ENCODE measurements at places on chromosomes 3 and 15.

DNA sequence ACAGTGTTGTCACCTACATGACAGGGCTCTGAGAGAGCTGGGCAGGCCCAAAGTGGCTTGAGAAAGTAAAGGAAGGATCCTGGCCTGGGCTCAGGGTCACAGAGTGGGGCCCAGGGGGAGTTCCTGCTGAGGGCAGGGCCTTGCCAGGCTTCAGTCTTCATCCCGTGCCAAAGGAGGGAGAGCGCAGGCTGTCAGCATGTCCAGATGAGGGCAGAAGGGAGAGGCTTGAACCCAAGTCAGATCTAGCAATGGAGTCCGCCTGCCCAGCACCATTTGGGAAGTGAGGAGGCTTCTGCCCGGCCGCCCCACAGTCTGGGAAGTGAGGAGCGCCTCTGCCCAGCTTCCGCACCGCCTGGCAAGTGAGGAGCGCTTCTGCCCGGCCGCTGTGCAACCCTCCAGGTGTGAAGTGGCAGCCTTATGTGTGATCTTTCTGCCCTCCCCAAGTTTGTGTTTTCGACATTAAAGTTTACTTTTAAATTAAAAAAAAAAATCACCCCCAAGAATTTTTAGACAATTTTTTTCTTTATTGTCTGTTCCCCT is 303.6 kb upstream of the PROK2 start:
- no peak for DNase-seq

DNA sequence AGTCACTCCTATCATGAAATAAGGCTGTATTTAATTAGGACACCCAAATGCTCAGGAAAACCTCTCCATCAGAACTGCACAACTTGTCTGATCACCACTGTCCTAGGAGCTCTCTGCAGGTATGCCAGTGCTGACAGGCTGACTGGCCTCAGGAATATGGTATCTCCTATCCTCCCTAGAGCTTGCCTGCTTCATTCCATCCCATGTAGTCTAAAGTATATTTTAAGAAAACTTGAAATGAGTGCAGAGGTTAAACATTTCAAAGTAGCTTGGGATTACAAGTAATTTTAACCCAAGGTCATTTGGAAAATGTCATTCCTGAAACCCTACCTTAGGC is 23.7 kb downstream of the FILIP1L start:
- no peak for DNase-seq

DNA sequence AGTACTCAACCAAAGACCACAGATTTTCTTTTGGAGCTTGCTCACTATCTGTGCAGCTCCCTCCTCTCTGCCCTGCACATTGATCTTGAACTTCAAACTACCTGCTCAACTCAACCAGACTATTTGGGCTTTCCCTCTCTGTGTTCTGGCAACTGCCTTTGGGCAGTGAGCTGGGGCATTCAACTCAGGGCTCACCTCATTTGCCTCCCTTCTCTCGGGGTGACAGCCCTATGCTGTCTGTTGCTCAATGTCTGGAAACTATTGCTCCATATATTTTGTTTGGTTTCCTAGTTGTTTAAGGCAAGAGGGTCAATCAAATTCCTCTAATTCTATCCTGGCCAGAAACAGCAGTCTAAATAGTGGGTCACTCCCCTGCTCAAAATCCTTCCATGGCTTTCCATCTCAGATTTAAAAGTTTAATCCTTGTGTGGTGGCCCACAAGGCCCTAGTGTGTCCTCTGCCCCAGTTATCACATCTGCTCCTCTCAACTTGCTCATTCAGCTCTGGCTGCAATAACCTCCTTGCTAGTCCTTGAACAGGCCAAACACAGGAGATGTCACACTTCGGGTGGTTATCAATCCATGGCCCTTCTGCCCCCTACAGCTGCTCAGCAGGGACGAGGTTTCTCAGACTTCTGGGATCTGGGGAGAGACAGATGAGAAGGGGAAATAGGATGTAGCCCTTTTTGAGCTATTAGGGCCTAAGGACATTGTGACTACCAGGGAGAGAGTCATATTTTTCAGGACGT is 67.8 kb downstream of the SNRK start:
- DNase-seq: no peak

DNA sequence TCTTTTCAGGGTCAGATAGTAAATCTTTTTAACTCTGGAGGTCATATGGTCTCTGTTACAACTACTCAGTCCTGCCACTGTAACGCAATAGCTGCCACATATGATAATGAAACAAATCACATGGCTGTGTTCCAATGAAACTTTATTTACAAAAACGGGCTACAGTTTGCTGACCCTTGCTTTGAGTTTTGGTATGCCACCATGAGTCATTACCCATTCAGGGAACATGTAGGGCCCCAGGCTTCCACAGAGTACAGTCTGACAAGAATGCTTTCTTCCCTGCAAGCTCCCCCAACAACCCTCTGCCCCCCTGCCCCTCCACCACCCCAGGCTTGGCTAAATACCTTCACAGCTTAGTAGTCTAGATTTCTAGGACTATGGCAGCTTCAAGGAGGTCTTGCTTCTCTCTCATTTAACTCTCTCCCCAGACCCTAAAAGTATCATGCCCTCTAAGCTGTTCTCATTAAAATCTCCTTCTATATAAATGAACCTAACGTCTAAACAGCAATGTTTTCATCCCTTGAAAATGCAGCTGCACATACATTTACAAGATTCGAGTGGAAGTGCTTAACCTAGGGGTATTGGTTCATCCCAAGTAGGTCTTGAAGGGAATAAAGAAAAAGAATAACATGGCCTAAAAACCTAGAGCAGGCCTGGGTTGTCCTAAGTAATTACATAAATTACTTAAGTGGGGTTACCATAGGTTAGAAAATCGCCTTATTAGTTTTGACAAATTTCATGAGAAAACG is 117.8 kb upstream of the PRICKLE2 start:
- peak; percentile 97 for DNase-seq

GRCh38 chr3:23183731-23184130 is 19.4 kb upstream of the UBE2E2 start:
- DNase-seq: peak; percentile 72

GRCh38 chr15:41483519-41483918 is 10.2 kb upstream of the ITPKA start:
- DNase-seq: no peak

DNA sequence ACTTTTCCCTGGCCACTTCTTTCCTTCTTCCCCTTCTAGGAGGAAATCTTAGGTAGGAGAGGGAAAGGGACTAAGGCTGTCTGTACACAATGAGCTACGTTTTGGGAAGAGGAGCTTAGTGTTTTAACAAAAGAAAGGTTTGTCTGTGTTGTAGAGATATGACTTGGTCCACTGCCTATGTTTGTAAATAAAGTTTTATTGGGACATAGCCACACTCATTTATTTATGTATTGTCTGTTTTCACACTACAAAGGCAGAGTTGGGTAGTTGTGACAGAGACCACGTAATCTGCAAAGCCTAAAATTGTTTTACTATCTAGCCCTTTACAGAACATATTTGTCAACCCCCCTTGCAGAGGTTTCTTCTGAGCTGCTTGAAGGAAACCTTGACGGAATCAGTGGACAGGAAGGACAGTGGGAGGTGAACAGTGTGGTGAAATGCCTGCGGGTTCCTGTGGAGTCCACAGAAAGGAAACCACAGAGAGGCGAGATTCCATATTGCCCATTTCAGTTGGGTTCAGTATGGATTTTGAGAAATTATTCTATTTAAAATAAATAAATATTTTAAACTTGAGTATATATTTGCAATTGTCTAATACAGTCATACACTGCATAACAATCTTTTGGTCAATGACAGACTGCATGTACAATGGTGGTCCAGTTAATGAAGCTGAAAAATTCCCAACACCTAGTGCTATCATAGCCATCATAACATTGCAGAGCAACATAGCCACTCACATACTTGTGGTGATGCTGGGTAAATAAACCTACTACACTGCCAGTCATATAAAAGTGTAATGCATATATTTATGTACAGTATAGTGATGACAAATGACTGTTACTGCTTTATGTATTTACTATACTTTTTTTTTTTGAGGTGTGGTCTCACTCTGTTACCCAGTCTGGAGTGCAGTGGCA is 157.9 kb upstream of the NUDT16 start:
- DNase-seq: no peak

GRCh38 chr15:63483521-63484371 is 20.6 kb upstream of the USP3 start:
- no peak for DNase-seq

DNA sequence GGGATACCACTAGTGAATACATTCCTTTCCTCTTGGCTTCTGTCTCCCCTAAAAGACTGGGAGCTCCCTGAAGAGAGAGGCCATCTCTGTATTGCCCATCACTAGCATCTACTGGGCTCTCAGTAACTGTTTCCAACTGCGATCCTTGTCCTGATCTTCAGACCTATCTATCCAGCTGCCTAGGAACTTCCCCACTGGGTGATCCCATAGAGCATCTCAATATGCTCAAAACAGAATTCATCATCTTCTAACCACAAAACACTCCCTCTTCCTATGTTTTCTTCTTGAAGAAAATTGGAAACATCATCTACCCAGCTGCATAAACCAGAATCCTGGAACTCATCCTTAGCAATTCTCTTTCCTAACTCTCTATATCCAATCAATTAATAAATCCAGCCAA is 54.6 kb downstream of the PLD1 start:
- DNase-seq: no peak

- DNase-seq: no peak
Measured at GRCh38 chr3:66299891-66300290, 79.1 kb downstream of the SLC25A26 start.

GRCh38 chr15:66498501-66499386 is 1.2 kb upstream of the SNAPC5 start:
- peak; percentile 50 for DNase-seq

DNA sequence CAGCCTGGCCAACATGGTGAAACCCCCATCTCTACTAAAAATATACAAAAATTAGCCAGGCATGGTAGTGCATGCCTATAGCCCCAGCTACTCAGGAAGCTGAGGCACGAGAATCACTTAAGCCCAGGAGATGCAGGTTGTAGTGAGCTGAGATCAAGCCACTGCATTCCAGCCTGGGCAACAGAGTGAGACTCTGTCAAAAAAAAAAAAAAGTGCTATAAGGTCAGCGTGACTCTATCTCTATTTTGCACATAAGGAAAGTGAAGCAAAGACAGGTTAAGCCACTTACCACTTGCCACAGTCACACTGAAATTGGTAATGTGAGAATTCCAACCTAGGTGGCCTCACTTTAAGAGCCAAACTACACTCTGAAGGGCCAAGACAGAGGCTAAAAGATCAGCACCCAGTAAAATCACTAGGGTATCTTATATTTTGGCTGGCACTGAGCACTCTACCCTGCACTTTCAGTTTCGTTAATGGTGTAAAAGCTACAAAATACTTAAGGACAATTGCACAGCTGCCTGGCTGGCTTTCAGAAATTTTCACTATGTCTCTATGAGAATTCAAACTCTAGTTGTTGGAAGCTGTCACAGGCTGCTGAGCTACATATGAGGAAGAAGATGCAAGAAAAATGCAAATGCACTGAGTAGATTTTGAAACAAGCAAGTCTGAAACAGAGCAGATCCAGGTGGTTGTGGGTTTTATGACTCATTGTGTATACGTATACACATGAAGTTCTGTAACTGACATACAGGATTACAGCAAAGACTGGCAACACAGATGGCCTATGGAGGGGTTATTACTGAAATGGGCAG is 32.7 kb downstream of the TRANK1 start:
- peak; percentile 48 for DNase-seq

DNA sequence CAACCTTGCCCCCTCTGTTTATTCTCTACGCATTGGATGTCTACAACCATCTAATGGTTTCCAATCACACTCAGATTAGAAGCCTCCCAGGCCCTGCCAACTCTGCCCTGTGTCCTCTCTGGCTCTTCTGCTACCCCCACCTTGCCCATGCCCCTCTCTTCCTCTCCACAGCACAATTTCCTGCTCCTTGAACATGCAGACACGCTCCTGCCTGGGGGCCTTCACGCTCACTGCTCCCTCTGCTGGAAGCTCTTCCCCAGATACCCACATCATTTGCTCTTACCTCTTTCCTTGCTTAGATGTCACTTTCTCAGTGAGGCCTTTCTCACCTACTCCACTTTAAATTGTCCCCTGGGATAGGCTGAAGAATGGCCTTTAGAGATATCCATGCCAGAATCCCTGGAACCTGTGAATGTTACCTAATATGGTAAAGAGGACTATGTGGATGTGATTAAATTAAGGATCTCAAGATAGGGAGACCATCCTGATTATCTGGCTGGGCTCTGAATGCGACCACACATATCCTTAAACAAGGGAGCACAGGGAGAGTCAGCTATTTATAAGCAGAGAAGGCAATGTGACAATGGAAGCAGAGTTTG is 9.9 kb downstream of the KY start:
- peak; percentile 48 for DNase-seq

Measured in EH (cell line).